Left cardiac atrium (tissue), 4 donors: ENCODE measurements at places on chromosomes 16 and 17.
A peak's percentile ranks its signal among the peaks of the same experiment; 100 is the strongest.

GRCh38 chr17:54864636-54865356, 35.9 kb upstream of the TOM1L1 start:
- DNase-seq = no peak

DNA sequence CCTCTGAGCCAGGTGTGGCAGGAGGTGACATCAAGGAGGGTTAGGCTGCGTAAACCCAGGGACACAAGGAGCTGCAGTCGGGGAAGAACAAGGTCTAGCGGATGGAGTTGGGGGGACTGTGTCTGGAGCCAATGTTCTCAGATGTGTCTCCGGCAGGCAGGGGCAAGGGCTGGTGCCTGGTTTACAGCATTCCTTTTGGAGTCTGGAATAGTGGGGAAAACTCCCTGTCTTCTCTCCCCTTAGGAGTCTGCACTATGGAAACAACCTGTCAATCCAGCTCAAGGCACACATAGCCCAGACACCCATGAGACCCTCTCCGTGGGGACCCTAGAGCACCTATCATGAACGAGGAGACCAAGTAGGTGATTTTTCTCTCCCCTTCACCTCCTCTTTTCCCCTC, 27.5 kb downstream of the NLRC5 start:
- no peak for DNase-seq

- no peak for DNase-seq
These were observed 28.4 kb downstream of the KDM8 start for GRCh38 chr16:27231692-27232060.

DNA sequence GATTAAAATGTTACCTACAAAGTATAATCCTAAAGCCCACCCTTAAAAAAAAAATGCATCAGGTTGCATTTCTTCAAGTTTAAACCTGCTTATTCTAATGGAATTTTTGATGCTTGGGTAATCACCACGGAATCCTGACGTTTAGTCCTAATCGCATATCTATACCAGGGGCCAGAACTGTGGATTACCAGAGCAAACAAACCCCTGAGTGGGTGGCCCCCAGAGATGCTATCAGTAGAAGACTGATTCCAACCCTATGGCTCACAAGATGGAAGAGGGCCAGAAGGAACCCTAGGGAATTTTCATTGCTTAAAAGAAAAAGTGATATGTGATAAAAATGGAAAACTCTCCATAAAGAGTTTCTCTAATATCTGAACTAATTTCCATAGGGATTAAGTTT, 152.2 kb upstream of the NOG start:
- peak; percentile 19 for DNase-seq

DNA sequence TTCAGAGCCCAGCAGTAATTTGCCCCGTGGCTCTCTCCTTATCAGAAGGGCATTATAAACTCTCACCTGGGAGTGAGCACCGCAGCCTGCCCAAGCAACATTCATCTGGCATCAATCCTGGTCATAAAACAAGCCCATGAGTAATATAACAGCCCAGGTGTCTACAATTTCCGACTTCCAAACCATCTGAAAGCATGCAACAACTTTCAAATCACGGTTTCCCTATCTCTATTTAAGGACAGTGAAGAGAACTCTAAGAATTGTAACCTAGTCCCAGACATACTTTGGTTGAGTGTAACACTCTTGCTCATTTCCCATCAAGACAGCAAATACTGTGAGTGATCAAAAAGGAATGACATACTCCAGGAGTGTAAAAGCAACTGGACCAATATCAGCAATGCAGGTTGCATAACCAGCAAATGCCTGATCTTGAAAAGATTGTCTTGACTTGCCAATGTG, 487.4 kb upstream of the SOX9 start:
- DNase-seq = no peak

- no peak for DNase-seq
These were observed 179.3 kb downstream of the SLC39A11 start for GRCh38 chr17:72913142-72913682.
